ENCODE measurements at places on chromosomes 12 and 14.
A peak's percentile ranks its signal among the peaks of the same experiment; 100 is the strongest.

DNA sequence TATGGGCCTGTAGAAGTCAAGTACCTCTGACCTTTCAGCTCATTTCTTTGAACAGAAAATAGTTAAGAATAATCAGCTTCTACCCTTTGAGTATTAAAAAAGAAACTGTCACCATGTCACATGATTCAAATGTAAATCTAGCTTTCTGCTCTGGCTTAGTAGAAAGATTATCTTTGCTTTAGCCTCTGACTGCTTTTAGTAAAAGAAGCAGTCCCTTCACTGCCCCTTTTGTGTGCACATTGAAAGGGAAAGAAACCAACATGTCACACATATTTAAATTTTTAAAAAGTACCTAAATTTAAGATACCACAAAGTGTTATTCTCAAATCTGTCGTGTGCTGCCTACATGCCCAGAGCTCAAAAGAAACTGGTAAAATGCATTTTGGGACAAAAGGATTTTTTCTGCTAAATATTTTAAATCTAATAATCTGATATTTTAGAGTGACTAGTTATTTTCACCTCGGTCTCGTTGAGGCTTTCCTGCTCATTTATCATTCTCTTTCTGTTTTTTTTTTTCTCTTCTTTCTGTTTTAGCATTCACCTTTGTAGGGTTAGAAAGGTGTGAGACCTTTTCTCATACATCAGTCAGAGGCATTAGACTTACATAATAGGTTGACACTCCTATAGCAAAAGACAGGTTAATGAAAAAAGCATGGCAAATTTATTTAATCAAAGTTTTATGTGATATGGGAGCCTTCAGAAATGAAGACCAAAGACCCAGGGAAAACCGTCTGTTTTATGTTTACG, 41.3 kb downstream of the SLC16A7 start:
- peaks cover 1% of the 10 kb centered on the region for H3K36me3 ChIP-seq
- peaks cover 56% of the 10 kb centered on the region for H3K4me1 ChIP-seq
- no peaks in the 10 kb centered on the region for H3K27me3 ChIP-seq

GRCh38 chr12:132909030-132909368, 21.6 kb upstream of the CHFR start:
- H3K27me3 ChIP-seq, result no peaks in the 10 kb centered on the region
- H3K4me1 ChIP-seq, result no peaks in the 10 kb centered on the region
- H3K36me3 ChIP-seq, result peaks cover 7% of the 10 kb centered on the region

DNA sequence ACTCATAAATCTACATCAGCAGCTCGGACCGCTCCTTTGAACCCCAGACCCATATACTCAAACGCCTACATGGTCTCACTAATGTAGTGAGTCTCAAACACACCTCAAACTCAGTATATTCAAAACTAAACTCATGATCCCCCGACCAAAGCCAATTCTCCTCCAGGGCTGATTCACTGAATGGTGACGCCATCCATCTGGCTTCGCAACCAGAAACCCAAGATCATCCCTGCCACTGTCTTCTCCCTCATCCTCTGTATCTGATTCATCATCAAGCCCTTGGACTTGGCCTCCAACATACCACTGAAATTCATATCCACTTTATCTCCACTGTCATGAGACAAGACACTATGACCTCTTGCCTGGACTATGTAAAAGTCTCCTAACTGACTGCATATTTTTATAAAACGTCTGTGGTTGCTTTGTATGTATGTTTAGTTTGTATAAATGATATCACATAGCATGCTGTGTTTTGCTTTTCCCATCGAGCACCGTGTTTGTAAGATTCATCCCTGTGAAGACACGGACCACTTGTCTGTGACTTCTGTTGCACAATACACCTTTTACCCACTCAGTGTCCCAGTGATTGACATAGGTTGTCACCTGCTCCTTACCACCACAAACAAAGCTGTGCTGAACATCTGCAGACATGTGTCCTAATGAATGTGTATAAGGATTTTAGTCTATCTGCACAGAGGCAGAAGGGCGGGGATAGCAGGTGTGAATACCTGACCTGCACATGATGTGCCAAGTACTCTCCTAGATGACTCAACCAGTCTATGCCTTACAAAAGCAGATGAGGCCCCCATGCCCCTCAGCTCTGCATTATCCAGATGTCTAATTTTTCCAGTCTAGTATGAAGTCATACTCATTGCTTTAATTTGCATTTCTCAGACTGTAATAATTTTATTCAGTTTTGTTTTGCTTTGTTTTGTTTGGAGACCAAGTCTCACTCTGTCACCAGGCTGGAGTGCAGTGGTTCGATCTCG, 76.9 kb downstream of the VWF start:
- H3K4me3 ChIP-seq, result no peak overlapping the region
- no peak overlapping the region for H3K27ac ChIP-seq
- no peak for DNase-seq
- H3K36me3 ChIP-seq, result no peaks in the 10 kb centered on the region
- H3K27me3 ChIP-seq, result peaks cover 52% of the 10 kb centered on the region

DNA sequence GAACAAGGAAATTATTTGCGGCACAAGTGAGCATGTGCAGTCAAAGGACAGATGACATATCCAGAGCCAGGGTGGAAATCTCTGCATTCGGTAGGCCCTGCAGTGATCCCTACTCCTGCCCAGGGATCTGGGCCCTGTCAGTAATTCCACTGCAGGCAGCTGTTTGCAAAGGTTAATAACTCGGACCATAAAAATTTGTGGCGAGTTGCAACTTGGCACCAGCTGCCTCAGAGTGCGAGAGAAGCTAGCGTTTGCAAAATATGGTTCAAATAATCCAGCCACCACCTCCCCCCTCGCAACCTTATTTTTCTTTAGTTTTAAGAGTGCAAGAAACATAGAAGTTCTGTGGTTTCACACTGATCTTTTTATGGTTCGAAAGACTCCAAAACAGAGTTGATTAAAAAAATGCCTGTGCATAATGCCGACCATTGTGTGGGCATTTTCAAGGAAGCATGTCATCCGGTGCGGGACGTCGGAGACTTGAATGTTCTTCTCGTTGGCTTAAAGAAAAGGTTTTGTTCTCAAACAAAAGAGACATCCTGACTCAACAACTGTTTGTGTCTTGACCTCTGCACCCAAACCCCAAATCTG, 224.5 kb downstream of the BCL11B start:
- DNase-seq, result no peak
- H3K27me3 ChIP-seq, result no peaks in the 10 kb centered on the region
- H3K36me3 ChIP-seq, result no peaks in the 10 kb centered on the region
- peaks cover 58% of the 10 kb centered on the region for H3K4me1 ChIP-seq
- H3K27ac ChIP-seq, result peak overlapping the region; percentile 80
- H3K4me3 ChIP-seq, result peak overlapping the region; percentile 26

GRCh38 chr14:71116568-71117122, 209.4 kb downstream of the PCNX1 start:
- no peaks in the 10 kb centered on the region for H3K4me1 ChIP-seq
- peak overlapping the region; percentile 17 for H3K27ac ChIP-seq
- no peak for DNase-seq
- H3K36me3 ChIP-seq, result peaks cover 28% of the 10 kb centered on the region
- no peaks in the 10 kb centered on the region for H3K27me3 ChIP-seq

- no peaks in the 10 kb centered on the region for H3K4me1 ChIP-seq
- H3K36me3 ChIP-seq, result no peaks in the 10 kb centered on the region
- no peak overlapping the region for H3K4me3 ChIP-seq
- no peak overlapping the region for H3K27ac ChIP-seq
- DNase-seq, result no peak
- peaks cover 35% of the 10 kb centered on the region for H3K27me3 ChIP-seq
These were observed 23.3 kb downstream of the NUAK1 start for GRCh38 chr12:106115440-106115839.

GRCh38 chr12:58034311-58034710, 92.9 kb downstream of the ATP23 start:
- H3K4me1 ChIP-seq, result no peaks in the 10 kb centered on the region
- no peaks in the 10 kb centered on the region for H3K36me3 ChIP-seq
- peaks cover 36% of the 10 kb centered on the region for H3K27me3 ChIP-seq
- no peak overlapping the region for H3K27ac ChIP-seq

DNA sequence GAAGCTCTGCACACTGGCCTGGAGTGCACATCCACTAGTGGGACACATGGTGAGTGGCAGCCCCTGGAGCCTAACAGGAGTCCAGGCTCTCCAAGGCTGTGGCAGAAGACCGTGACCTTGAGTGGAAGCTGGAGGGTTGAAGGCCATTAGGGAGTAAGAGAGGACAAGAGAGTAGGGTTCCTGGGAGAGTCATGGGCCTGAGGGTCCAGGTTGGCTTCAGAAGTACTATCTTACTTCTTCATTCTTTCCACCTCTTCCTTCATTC, 406 bp downstream of the IL23A start:
- peak overlapping the region; percentile 95 for H3K27ac ChIP-seq
- H3K36me3 ChIP-seq, result peaks cover 12% of the 10 kb centered on the region
- DNase-seq, result no peak
- peaks cover 21% of the 10 kb centered on the region for H3K4me1 ChIP-seq

All from central memory CD8-positive, alpha-beta T cell (primary cell).